ENCODE measurements at places on chromosomes 5 and 9.

- DNase-seq, result no peak
Observed at GRCh38 chr9:123411636-123412035, 55.6 kb downstream of the CRB2 start.

DNA sequence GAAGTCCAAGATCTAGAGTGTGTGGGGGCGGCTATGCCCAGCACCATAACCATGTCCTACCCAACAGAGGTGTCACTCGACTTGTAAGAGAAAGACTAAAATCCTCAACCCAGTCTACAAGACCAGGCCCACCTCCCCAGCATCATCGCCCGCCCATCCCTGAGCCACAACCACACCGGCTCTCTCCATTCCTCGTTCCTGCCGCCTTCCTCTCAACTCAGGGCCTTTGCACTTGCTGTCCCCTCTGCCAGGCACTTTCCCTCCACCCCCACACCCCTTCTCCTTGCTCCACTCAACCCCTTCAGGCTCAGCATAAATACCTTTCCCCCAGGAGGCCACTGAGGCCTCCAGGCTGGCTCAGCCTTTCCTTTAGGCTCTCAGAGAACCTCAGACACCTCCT, 69.3 kb downstream of the PAX5 start:
- no peak for DNase-seq

GRCh38 chr9:19022206-19022605, 10.8 kb downstream of the SAXO1 start:
- no peak for DNase-seq

DNA sequence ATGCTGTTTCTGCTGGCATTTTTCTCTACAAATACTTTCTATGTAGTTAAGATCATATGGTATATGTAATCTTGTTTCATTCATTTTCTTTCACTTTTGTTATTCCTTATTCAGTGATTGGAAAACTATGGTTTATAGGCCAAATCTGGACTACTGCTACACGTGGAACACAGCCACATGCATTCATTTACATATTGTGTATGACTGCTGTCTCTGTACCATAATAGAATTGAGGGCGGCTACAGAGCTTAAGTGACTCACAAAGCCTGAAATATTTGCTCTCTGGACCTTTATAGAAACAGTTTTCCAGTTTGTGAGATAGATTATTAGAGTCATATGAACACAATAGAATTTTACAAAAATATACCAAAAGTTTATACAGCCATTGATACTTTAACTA, 133.6 kb upstream of the CDKN2B start:
- no peak for DNase-seq

DNA sequence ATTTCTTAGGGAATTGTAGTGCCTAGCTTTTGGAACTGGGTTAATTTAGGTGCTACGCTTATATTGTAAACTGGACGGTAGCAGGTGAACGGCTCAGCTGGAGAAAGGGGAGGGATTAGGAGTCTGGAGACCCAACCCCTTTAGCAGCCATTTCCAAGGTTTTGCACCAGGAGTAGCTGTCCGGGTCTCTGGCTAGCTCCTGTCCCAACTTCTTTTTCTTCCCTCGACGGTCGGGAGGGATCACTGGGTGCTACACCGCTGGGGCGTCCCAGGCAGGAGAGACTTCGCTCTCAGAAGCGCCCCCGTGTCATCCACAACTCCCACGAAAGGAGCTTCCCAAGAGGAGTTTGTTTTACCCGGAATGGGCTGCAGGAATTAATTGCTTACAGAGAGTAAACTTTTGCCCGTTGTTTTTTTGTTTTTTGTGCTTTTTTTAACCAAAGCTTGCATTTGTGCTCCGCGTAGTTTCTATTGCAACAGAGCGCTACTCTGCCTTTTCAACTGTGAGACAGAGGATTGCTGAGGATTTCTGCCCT, 1640.9 kb upstream of the C9orf72 start:
- no peak for DNase-seq

DNA sequence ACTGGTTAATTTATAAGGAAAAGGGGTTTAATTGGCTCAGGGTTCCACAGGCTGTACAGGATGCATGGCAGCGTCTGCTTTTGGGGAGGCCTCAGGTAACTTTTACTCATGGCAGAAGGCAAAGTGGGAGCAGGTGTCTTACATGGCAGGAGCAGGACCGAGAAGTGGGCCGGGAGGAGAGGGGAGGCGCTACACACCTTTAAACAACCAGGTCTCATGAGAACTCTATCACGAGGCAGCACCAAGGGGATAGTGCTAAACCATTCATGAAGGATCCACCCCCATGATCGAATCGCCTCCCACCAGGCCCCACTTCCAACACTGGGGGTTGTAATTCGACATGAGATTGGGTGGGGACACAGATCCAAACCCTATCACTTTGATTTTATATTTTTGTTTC, 21.7 kb downstream of the TMEM171 start:
- DNase-seq, result no peak

- no peak for DNase-seq
Observed at GRCh38 chr5:170520372-170520771, 16.6 kb downstream of the KCNIP1 start.

- no peak for DNase-seq
Observed at GRCh38 chr5:176692839-176693476, 45.7 kb downstream of the TSPAN17 start.

DNA sequence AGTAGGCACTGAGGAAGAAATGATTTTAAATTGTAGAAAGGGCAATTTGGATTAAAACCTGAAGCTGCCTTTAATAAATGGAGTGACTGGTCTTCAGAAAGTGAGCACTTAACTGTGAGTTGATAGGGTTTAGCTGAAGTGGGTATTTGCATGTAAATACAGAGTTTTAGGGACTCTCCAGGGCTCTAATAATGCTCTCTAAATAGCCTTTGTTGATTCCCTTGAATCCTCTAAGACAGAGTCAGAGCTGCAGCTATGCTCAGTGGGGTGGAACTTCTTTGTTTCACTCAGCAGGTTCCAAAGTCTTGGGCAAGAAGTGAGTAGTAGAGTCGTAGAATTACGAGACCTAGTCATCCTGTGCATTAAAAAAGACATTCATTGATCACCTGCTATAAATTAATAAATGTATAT, 21.4 kb downstream of the GLRA1 start:
- no peak for DNase-seq

DNA sequence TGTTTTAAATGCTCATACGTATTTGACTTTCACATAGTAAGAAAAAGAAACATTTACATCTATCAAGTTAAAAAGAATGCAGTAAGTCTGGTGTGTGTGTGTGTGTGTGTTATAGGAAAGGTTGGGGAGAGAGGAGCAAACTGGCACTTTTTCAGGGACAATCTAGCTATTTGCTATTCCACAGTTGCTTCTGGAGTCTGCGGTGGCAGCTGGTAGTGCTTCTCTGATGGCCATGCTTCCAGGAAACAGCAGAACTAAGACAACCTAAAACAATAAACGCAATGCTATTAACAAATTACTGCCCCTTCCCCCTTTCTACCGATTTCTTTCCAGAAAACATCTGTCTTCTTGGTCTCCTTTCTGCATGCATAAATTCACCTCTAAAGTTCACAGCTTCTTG, 70.0 kb upstream of the CDH10 start:
- no peak for DNase-seq

DNA sequence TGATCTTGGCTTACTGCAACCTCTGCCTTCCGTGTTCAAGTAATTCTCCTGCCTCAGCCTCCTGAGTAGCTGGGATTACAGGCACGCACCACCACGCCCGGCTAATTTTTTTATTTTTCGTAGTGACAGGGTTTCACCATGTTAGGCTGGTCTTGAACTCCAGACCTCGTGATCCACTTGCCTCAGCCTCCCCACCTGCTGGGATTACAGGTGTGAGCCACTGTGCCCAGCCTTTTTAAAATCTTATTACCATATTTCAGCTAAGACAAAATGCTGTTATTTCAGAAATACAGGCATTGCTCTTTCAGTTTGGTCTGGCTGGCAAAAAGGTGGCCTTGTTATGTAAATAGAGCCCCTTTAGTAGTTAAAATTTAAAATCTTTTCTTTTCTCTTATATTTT, 46.9 kb upstream of the GLDC start:
- DNase-seq, result no peak

- no peak for DNase-seq
Observed at GRCh38 chr5:102865171-102865509, 110.0 kb downstream of the PAM start.

- DNase-seq, result no peak
Observed at GRCh38 chr5:930866-931265, 38.2 kb downstream of the TRIP13 start.

- DNase-seq, result no peak
Observed at GRCh38 chr9:98846081-98846480, 38.6 kb downstream of the GALNT12 start.

- DNase-seq, result no peak
Observed at GRCh38 chr5:40495237-40495635, 184.5 kb upstream of the PTGER4 start.

DNA sequence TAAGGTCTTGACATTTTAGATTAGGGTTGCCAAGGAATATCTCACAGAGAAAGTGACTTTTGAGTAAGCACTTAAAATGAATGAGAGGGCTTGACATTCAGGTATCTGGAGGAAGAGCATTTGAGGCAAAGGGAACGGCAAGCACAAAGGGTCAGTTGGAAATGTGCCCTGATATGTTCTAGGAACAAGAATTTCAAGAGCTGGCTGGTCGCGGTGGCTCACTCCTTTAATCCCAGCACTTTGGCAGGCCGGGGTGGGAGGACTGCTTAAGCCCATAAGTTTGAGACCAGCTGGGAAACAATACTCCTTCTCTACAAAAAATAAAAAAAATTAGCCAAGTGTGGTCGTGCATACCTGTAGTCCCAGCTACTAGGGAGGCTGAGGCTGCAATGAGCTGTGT, 16.5 kb downstream of the KIAA1958 start:
- DNase-seq, result no peak

DNA sequence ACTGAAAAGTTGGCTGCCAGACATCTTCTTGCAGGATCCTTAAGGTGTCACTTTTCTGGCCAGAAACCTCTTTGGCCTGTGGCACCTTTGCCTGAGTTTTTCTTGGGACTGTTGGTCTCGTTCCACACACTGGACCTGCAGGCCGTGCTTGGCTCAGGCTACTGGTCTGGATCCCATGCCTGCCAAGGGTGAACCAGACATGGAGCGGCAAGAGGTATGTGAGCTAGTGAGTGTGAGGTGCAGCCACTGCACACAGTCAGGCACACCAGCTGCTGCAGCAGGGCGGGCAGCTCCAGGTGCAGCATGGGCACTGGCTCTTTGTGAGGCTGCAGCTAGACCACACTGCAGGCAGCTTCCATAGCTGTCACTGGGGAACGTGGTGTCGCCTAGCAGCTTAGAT, 47.9 kb downstream of the NDUFAF2 start:
- no peak for DNase-seq

DNA sequence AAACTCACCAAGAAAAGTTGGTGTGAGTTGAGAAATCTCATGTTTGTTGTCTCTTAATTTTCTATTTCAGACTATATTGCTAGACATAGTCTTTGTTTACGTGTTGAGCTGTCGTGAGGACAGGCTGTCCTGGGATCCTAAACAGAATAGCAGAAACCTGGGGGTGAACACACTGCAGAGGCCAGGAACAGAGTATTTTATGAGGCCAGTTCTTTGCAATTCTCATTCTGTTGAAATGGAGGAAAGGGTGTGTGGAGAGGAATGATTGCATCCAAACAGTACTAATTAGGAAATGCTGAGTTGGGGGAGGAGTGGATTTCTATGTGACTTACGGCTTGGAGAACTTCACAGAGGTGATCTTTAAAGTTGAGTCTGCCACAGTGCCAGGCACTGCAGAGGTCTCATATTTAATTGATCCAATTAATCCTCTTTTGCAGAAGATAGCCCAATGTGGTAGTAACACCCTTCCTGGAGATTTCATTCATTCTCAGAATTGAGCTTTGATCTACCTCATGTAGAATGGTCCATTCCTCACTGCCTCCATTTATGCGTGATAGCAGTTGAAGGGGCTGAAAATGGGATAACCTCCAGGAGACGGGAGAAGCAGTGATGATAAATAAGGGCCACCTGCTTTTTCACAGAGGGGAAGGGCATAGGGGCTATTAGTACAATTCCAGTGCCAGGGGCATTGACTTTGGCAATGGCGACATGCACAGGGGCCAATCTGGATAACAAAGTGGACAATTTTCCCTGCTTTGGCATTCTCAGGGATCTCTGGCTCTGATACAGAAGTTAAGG, 84.7 kb upstream of the TNFAIP8 start:
- no peak for DNase-seq

DNA sequence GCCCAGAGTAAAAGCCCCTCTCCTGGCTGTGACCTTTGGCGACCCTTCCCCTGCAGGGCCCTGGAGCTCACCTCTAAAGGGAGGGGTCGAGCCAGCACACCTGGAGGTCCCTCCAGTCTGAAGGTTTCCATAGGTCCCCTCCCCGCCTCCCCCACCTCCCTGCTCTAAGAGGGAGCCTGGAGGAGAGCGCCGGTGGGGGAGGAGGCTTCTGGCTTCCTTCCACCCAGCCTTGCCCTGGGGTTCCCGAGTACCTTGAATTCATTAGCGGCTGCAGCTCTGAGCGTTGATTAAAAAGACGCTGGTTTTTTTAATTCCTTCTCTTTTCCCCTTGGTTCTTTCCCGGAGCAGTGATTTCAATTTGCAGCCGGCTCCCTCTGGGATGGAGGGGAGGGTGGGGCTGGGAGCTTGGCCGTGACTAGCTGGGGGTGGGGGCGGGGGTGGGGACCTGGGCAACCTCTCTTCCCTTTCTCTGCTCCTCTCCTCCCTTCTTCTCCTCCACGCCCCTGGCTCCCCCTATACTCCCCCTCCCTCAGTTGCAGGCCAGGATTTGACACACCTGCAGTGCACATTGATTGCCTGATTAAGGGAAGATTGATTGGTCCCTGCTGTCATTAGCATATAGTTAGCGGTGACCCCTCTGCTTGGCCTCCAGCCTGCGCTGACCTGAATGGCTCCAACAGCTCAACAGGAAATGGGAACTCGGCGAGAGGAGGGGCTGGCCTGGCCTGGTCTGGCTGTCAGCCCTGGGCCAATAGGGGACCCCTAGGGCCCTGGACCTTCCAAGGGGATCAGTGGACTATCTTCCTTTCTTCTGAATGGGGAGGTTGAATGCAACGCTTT, 67.5 kb upstream of the RAPGEF1 start:
- no peak for DNase-seq
